ENCODE measurements at places on chromosomes 5 and 9.

DNA sequence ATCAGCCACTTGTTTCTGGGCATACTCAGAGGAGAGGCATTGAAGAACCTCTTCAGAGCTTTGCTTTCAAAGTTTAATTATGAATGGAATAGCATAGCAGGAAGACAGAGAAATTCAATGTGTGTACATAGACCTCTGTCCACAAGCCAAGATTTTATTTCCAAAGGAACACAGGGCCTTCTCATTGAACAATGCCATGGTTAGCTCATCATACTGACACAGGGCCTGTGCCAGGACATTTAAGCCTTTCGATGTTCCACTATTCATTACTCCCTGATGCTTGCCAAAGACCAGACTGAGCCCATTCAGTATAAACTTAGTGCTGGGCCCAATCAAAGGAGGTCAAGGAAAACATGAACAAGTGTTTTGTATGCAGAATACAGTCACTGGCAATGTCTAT, 280.8 kb downstream of the FBXL17 start:
- DNase-seq = no peak

- no peak for DNase-seq
Measured at GRCh38 chr5:76610196-76610595, 13.0 kb downstream of the F2RL2 start.

DNA sequence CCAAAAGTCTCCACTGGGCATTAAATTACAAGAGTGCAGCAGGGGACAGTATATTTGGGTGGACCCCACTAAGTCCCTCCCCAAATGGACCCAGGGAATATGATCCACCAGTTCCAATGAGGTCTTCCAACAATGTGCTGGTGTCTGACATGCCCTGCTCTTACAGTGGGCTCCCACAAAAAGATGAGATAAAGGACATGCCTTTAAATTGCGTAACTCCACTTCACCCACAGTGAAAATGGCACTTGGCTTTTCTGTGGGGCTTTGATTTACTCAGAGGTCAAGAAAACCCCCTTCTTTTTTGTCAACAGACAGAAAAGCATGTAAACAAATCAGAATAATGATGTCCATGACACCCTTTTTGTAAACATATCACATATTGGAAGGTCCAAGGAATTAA, 336.5 kb downstream of the EBF1 start:
- no peak for DNase-seq

DNA sequence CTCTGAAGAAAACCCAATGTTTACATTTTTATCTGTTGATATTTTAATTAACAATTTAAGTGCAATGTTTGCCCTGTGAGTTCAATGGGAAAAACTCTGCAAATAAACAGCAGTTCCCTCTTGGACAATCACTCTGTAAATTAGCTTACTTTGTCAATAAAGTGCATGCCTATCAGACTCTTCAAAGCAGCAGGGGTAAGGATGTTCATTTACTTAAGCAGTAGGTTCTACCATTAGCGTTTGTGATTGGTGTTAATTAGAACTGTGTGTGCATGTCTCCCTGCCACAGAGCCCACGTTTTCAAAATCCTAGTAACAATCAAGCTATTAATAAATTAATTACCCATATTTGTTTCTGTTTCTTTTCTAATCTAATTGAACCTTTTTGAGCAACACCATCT, 1921.6 kb upstream of the WWC1 start:
- no peak for DNase-seq

GRCh38 chr5:176653401-176654385, 6.4 kb downstream of the TSPAN17 start:
- DNase-seq = no peak

- no peak for DNase-seq
Measured at GRCh38 chr9:17322882-17323864, 188.3 kb downstream of the CNTLN start.

GRCh38 chr9:96135753-96136290, 166.2 kb downstream of the HSD17B3 start:
- no peak for DNase-seq

DNA sequence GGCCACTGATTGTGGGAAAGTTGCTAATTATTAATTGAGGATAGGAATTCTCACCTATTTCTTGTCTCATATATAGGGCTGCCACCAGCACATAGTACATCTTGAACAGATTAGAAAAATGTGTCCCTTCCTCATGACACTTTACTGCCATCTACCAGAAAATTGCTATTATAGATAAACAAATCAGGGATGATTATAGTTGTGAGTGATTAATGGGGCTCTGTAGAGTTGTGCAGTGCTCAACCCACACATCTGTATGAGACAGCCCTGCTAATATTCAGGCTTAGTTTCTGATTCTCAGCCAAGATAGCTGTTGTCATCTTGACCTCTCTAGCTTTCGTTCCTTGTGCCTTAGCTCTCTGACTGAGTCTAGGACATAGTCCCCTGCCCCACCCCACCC, 373.3 kb downstream of the TLE4 start:
- DNase-seq = no peak

GRCh38 chr9:33884856-33885701, 68.1 kb downstream of the UBE2R2 start:
- DNase-seq = no peak

DNA sequence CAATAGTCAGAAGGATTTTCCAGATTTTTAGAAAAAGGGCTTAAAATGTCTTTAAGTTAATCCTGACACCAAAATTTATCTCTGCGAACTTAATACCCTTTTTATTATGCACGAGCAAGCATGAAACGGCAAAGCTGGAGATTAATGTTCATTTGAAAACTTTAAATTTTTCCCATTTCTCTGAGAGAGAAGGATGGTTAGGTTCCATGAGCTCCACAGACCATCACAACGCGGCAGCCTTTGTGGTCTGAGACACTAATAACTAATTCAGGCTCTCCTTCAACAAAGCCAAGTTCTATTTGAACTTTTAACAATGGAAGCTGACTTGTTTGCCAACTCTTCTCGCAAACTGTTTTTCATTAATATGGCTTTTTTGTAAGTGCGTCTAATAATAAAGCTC, 94.7 kb downstream of the MYO10 start:
- no peak for DNase-seq

DNA sequence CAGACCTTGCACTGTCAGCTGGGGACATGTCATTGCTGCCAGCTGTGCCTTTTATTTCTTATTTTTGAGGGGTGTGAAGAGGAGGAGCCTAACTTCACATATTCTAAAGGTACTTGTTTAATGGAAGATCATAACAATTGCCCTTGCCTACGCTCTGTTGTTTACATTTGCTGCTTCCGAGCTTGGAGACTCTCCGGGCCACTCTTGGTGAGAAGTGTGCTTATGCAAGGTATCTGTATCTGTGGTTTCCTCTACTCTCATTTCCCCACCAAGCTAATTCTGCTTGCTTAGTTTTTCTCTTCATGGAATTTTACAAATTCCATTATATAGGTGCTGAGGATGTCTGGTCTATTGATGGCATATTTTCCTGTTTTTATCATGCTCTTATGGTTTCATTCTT, 105.3 kb downstream of the RASGRF2 start:
- no peak for DNase-seq

DNA sequence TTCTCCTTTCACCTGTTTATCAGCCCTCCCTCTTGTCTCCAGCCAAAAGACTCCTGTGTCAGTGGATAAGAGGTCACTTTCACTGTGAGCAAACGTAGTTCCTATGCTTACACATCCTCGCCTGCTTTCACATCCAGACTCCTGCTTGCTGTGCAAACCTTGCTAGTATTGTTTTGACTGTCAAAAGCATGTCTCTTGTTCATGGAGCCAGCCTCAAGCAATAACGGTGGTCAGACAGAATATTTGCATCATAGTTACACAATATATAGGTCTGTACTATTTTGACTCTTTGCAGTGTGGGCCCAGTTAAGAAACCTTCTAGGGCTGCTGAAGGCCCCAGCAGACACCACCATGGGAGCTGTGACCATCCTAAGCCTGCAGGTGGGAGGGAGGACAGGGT, 420.0 kb downstream of the SEMA5A start:
- no peak for DNase-seq

GRCh38 chr5:147017621-147018020, 139.1 kb upstream of the PPP2R2B start:
- no peak for DNase-seq

GRCh38 chr5:135203593-135204036, 169.6 kb upstream of the PITX1 start:
- no peak for DNase-seq

DNA sequence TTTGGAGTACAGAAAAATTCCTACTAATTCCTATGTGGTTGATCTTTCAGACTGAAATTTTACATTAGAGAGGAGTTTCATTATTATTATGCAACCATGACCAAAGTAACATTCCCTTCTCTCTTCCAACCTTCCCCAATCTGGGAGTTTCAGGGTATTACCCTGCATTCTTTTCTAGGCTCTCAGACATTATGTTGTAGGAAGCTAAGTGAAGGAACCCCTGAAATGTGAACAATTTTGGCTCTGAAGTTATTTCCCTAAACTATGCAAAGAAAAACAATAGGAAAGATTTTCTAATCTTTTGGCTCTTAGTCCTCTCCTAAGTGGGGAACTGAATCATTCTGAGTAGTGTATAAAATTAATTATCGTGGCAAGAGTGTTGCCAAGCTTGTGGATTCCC, 63.3 kb upstream of the ZFAND5 start:
- no peak for DNase-seq

GRCh38 chr5:176818391-176819098, 8.2 kb downstream of the UNC5A start:
- DNase-seq = peak; percentile 68

DNA sequence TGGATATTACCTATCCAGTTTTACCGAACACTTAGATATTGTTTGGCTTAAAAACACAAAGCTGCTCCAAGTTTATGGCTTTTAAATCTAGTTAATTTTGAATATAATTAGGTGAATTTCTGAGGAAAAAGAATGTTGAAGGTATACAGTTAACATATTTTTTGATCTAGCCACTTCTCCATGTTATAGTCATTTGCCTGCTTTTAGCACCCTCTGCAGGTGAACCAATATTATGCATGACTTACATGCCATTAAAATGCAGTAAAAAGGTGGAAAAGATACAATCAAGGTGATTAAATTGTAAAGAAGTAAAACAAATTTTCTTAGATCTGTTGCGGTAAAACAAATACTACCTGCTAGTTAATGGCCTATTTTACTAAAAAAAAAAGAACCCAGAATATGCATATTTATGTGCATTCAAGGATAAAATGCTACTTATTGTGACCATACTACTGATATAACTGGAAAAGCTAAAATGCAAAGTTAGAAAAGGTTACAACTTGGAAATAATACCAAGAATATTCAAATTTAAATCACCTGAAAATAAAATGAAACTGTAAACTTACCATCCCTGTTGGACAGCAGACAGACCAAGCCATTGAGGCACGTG, 132.1 kb downstream of the AP3B1 start:
- DNase-seq = peak; percentile 14

- no peak for DNase-seq
Measured at GRCh38 chr9:69871118-69871834, 50.7 kb downstream of the CFAP95 start.

- no peak for DNase-seq
Measured at GRCh38 chr5:32249668-32250067, 63.1 kb downstream of the MTMR12 start.

DNA sequence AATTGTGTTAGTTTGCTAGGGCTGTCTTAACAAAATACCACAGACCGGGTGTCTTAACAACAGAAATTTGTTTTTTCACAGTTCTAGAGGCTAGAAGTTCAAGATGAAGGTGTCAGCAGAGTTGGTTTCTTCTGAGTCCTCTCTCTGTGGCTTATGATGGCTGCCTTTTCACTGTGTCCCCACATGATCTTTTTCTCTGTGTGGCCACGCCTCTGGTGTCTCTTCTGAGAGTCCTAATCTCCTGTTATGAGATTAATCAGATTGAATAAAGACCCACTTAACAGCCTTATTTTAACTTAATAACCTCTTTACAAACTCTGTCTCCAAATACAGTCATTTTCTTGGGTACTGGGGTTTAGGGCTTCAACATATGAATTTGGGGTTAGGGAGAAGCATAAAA, 561.1 kb downstream of the NR2F1-AS1 start:
- DNase-seq = no peak

- DNase-seq = peak; percentile 89
Measured at GRCh38 chr5:108749128-108749861, 1.6 kb downstream of the FER start.

DNA sequence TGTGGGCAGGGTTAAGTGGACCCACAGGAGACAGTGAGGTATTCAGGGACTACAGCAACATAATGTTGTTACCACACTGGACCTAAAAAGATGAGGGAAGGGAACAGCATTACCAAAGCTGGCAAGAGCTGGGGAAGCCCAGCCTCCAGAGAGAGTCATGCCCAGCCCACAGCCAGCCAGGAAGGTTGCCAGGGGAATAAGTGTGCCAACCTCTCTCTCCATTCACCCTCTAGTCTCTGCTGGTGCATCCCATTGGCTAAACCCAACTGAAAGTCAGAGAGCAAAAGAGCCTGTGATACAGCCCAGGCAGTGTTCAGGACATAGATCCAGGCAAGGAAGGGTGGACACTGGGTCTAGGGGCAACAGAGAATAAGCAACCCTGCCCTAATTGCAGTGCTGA, 35.8 kb upstream of the AFAP1L1 start:
- DNase-seq = no peak

DNA sequence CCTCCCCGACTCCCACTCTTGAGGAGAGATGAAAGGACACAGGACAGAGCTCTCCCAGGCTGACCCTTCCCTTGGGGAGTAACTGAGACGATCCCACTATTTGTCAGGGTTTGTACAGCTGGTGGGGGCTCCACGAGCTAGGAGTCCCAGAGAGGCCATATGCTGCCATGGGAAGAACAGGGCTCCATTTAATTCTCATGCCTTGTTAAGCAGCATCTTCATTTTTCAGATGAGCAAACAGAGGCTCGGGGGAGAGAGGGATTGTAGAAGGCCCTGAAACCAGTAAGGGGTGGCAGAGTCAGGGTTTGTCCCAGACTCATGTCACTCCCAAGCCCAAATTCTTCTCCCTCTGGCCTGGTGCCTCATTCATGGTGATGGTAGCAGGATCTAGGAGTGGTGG, 176.4 kb downstream of the NSG2 start:
- no peak for DNase-seq

DNA sequence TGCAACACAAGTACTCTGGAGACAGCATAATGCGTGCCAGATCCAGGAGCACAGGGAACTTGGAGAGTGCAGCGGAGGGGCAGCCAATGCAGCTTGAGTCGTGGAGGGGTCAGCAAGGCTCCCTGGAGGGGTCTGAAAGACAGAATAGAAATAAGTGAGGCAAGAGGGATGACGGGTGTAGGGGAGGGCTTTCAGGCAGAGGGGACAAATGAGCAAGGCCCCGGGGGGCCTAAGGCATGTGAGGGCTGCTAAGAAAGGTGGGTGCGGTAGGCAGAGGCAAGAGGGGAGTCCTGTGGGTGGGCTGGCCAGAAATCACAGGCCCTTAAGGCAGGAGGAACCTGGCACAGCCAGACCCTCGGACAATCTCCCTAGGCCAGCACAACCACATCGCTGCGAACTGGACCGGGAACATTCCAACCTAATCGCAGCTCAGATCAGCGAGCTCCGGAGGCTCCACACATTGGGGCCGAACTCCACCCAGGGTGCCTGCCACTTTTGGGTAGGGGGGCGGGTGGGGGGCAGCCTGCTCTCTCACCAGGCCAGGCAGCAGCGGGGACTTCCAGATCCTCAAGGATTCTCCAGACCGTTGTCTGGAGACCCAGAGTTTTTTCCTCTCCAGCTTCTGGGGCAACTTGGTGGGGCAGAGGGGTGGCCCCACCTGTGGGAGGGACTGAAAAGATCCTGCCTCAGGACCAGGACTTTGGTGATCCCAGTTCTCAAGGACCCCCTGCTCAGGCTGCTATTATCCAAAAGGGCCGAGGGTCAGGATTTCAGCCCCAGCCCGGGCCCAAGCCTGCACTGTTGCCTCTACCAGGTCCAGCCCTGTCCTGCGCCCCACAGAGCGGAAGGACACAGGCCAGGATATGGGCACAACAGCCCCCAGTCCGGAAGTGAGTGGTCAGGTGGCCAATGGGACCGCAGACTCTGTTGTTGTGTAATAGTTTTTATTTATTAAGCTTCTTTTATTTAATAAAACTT, 22.7 kb upstream of the CYSTM1 start:
- DNase-seq = peak; percentile 59
